Activated CD4-positive, alpha-beta T cell treated with anti-CD3 and anti-CD28 coated beads, Interleukin-2, amount 50 U/mL, for 4 hours (primary cell): ENCODE measurements at places on chromosomes 2 and 18.

DNA sequence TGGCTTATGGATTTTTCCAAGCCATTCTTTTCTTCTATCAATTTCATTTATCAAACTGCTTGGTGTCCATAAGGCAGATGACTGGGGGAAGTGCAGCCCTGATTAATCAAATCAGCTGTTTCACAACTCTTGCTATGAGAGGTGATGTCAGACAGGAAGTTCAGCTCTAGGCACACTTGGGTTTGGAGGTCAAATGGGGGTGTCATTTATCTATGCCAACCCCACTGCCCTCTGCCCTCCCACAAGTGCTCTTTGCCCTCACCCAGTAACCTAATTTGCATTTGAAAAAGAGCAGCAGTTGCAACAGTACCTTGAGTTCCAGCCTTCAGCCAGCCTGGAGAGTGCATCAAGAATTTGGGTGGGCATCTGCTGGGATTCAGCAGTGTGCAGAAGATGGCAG is 431.3 kb upstream of the SPRED2 start:
- DNase-seq = no peak

DNA sequence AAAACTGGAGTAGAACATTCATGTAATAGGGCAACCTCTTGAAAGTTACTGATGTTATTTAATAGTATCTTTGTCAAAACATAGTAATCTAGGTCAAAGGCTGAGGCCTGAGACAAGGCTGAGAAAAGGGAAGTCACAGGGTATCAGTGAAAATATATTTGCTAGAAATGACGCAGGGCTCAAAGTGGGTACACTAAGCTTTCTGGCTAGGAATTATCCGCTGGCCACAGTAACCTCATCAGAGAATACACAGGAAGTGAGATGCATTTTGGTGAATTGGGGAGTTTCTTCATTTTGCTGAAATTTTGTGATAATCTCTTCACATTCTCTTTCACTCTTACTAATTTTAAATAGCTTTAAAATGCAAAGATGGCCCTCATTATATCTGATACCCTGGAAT is 206.8 kb downstream of the OTX1 start:
- no peak for DNase-seq

GRCh38 chr2:134774786-134775641 is 56.2 kb upstream of the TMEM163 start:
- no peak for DNase-seq

- DNase-seq = no peak
Measured at GRCh38 chr2:229096409-229097066, 174.5 kb downstream of the PID1 start.

DNA sequence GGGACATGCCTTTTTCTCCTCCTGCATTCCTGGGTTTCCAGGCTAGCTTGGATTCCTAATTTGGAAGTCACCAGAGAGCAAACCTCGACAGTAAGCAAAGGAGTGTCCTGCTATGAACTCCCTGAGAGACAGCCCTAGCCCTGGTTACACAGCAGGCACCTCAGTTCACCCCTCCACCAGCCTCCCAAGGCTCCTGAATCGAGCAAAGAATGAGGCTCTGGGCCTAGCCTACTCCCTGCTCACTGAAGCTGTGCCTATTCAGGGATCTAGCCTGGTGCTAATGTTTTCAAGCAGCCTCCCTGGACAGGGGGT is 66.7 kb upstream of the RMDN2 start:
- no peak for DNase-seq

- DNase-seq = no peak
Measured at GRCh38 chr2:71607151-71607889, 154.0 kb downstream of the DYSF start.

- DNase-seq = no peak
Measured at GRCh38 chr2:152600697-152601096, 116.6 kb downstream of the PRPF40A start.

- no peak for DNase-seq
Measured at GRCh38 chr2:78535395-78535794, 490.1 kb upstream of the REG3G start.

- peak; percentile 79 for DNase-seq
Measured at GRCh38 chr18:63161761-63162195, 157.8 kb downstream of the BCL2 start.

GRCh38 chr2:5183031-5183430 is 509.2 kb upstream of the SOX11 start:
- DNase-seq = no peak

DNA sequence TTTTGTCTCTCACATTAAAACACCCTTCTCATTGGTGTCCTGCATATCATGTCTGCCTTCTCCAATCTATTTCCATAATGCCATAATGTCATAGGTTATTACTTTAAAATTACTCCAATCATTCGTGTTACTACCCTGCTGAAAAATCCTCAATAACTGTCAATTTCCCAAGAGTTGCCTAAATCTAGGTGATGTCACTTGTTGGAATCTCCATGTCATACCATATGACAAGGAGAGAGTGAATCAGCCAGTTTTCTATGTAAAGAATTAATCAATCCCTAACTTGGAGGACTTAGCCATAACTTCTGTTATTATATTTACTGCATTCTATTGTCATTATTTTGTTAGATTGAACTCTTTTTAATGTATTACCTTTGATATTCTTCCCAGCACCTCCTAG is 62.5 kb downstream of the PHLPP1 start:
- DNase-seq = no peak

DNA sequence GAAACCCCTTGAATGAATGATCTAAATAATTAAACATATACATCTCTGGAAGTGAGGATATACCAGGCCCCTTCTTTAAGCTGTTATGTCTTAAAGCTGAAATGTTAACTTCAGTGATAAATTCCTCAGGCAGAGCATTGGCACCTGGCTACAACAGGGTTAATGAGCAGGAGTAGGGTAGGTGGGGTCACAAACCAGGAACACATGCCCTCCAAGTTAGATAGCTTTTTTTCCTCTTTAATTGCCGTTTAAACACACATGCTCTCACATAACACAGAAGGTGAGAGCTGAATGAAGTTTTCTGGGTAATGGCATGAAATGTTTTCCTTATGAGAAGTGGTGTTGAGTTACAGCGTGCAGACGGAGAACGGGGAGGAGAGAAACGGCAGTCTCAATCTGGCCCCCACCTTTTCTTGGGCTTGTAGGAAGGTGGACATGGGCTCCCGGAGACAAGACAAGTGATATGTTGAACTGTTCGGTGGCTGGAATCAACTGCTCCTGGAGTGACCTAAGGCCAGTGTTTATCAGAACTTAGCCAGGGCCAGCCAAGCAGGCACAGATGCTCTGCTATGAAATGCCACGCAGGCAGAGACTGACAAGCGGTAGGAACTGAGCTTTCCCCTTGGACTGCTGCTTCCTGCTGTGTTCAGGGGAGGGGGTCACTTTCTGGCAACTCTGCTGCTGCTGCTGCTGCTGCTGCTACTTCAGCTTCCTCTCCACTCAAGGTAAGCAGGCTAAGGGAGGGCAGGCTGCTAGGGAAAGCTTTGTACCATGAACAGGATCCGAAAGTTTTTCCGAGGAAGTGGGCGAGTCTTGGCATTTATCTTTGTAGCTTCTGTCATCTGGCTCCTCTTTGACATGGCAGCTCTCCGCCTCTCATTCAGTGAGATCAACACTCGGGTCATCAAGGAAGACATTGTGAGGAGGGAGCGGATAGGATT is at the start of gene GALNT5:
GALNT5 (plus strand) TSS at position 394 of the 941 bp plus-strand sequence; CDS start at position 772, 378 bp downstream.
- no peak for DNase-seq

DNA sequence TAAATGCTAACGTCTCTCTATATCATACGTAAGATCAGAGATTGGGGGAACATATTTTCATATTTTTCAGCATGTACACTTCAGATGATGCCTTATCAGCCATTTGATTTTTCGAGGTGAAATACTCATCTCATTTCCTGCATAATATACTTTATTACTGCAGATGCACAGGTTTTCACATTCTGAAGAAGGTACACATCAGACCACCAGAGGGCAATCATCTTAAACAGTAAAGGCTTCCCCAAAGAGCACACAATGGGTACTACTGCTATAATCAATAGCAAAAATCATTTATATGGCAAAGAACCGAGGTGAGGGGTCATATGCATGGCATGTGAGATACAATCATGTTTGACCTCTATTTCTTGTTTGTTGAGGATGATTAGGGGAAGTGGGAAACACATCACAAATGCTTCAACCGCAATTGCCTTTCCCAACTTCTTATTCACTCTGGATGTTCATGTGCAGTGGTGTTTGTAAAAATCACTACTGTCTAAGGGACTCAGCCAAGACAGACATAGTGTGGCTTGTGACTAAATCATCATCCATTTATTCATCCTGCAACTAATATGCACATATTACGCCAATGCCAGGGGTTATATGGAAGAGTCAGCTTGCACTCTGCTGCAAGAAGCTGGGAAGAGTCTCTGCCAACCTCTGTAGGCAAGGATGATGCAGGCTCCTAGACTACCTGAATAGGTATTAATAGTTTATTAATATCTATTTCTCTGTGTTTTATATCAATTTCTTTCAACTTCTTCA is 118.7 kb downstream of the EPB41L3 start:
- no peak for DNase-seq

GRCh38 chr2:217955881-217956493 is 46.8 kb downstream of the TNS1 start:
- no peak for DNase-seq

GRCh38 chr18:58429442-58429841 is 199.4 kb downstream of the ALPK2 start:
- no peak for DNase-seq

DNA sequence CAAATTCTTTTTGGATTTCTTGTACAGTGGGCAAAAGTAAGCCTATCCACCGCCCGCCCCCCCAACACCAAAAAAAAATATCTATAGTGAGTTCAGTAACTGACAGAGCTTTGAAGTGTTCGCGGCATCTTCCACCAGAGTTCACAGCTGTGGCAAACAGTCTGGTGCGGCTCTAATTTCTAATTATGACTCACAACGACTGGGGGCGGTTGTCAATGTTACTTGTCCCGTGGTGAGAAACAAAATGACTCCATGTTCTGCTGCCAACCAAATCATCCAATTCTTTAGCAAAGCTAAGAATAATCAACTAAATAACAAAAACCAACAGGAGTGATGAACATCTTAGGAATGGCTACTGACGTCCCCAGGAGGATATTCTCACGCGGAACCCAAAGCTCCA is 392.5 kb upstream of the SALL3 start:
- no peak for DNase-seq

DNA sequence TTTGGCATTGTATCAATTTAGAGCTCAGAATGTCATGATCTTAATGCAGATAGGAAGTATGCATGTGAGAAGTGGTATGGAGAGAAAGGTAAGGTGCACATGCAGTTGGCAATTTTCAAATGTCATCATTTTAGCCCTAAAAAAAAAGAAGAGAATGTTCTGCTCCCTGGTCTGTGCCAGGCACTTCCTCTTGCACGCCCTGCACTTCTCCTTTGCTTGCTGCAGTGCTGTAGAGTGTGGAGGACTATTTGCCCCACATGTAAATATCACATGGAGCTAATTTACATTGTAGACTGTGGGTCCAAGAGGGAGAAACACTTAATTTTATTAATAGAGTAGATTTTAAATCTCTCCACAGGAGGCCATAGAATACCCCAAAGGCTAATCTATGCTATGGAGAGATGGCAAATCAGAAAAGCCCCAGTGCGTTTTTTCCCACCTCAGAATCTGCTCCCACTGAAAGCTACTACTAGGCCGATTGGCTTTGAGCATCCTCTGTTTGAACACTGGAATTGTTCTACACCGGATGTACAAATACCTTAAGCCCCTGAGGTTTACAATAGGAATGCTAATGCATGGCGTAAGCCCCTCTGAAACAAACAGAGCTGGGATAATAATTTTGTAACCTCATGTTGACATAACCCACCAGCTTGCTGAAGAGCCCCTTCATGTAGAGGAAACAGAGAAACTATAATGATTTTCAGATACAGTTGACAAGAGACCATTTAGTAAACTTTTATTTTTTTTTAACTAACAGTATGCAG is 137.2 kb upstream of the KLHL14 start:
- no peak for DNase-seq

GRCh38 chr2:168062054-168062453 is 185.3 kb downstream of the STK39 start:
- DNase-seq = no peak

- DNase-seq = no peak
Measured at GRCh38 chr2:219384083-219384713, 3.5 kb downstream of the DNPEP start.

DNA sequence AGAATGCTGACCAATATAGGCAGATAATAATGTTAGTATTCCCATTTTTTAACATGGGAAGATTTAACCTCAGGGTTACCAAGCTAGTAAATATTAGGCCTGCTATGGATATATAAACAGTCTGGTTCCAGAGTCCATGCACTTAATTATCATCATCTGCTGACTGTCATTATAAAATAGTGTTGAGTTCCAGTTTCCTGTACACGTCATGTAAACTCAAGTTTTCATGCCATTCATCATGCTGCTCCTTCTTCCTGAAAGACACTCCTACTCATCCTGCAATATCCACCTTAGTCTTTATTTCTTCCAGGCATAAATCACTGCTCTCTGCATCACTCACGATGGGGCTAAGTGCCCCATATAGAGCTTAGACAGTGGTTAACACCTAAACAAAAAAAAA is 420.8 kb upstream of the SPHKAP start:
- DNase-seq = no peak

GRCh38 chr18:66638856-66639629 is 35.2 kb upstream of the CDH19 start:
- DNase-seq = no peak

- peak; percentile 38 for DNase-seq
Measured at GRCh38 chr18:50194631-50195532, at the start of gene MYO5B. Gene MYO5B (minus strand): TSS chr18:50195147. CDS start chr18:50194793, 354 bp downstream.

DNA sequence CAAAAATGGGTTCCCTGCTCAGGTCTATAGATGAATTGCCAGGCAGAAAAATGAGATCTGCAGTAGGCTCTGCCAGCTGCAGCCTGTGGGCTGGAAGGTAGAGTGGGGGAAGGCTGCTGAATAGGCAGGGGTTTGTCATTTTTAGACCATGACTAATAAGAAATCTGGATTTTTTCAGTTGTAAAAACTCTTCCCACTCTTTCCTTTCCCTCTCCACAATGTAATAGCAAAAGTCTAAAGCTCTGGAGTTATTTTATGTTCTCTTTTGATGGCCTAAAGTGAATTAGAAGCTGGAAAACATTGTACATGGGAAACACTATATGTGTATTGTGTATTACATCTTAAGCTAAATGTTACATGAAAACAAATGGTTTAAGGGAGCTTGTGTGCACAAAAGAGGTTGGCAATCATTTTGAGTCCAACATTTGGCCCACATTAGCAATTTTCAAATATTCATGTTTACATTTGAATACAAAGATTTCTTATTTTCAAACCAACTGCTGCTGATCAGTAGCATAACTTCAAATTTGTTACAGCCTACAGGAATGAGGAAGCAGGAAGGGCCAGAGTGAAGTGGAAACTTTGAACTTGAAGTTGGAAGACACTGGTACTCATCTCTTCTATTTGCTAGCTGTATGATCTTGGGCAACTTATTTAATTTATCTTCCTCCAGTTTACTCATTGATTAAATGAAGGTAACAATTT is 407.1 kb downstream of the SLC4A3 start:
- DNase-seq = no peak

DNA sequence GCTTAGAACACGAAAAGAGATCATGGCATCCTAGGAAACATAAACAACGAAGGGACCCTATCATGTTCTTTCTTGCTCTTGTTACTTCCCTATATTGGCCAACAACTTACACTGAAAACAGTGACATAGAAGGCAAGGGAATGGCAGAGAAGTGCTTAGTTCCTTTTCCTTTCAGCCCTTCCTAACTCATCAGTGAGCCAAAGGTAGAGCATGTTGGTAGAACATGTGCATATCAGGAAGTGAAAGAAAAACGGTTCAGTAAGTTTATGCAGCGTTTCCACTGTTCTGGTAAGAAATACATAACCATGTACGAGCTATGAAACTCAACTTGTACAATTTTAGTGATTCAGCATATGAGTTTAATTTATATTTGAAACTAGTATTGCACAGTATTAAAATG is 21.7 kb downstream of the AKAIN1 start:
- DNase-seq = no peak
